ENCODE measurements at places on chromosomes 1 and 21. TPM values are rescaled to one million over a fixed set of nuclear protein-coding genes. Genes with fewer than 3 reads are reported as not detected.
A peak's percentile ranks its signal among the peaks of the same experiment; 100 is the strongest.

UBASH3A gene
- total RNA-seq = not detected

DNA sequence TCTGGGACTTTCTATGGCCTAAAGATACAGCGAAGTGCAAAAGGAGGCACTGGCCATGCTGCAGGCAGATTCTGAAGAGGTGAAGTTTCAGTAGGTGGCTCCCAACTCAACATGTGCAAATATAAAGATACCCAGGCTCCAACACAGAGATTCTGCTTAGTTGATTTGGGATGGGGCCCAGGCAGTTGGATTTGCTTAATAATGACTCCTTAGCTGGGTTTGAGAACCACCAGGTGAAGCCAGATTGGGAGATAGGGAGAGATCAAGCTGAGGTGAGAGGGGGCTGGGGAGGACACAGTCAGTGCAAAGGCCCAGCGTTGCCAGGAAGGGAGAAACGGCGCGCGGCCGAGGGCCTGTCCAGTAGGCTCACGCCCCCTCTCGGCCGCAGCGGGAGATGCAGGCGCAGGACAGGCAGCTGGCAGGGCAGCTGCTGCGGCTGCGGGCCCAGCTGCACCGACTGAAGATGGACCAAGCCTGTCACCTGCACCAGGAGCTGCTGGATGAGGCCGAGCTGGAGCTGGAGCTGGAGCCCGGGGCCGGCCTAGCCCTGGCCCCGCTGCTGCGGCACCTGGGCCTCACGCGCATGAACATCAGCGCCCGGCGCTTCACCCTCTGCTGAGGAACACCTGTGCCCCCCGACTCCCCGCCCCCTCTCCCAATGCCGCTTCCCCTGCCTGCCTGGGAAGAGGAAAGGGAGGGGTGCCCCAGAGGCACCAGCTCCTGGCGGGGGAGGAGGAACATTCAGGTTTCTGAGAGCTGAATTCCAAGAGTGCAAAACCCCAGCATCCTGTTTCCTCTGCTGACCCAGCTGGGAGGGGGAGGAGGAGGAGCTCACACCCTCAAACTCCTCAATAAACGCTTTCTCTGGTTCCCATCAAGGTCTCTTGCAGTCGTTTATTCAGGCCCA is 1.2 kb downstream of the FAM167B start:
- DNase-seq = peak; percentile 31

RPTN gene
- not detected for total RNA-seq

OLFML2B gene
- total RNA-seq = 0.94 TPM

FAM78B gene
- 5.1 TPM for total RNA-seq

STYXL2 gene
- 0.16 TPM for total RNA-seq

GRCh38 chr1:97243973-97244560 is 522.5 kb downstream of the PTBP2 start:
- DNase-seq = no peak

HUNK gene
- total RNA-seq = 9.4 TPM

Measured in occipital lobe (tissue), 3 donors.